Pons (tissue), 1 donor: ENCODE measurements at places on chromosomes 11 and 22.

DNA sequence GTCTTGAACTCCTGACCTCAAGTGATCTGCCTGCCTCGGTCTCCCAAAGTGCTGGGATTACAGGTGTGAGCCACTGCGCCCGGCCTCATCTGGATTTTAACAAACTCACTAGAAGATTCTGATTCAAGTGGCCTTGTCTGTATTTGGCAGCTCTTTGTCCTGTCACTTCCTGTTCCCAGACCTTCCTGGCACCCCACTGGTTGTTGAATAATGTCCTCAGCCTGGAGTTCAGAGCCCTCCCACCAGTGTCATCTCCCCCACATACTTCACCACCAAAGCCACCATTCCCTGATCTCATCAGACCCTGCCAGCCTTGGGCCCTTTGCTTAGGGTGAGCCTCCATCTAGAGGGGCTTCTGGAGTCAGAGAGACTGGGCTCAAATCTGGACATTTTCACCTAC is 3.3 kb downstream of the PELI3 start:
- no peak for DNase-seq

GRCh38 chr22:29762263-29762662 is 4.5 kb downstream of the ZMAT5 start:
- no peak for DNase-seq

GRCh38 chr11:66749091-66749490 is 20.1 kb upstream of the SPTBN2 start:
- DNase-seq = no peak

DNA sequence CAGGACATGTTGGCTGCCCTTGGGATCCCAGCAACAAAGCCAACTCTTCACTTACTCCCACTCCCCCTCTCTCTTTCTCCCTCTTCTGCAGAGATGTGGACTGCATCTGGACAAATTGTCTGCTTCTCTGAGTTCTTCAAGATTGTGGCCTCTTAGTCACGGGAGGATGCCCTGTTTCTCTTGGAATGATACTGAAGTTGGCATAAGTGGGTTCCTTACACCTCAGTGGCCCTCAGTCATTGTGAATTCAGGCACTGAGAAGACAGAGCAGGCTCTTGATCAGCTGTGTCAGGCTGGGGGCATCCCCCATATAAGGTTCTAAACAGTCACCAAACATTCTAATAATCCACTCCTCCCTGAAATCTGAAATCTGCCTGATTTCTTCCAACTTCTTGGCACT is 6.1 kb upstream of the E2F8 start:
- no peak for DNase-seq

DNA sequence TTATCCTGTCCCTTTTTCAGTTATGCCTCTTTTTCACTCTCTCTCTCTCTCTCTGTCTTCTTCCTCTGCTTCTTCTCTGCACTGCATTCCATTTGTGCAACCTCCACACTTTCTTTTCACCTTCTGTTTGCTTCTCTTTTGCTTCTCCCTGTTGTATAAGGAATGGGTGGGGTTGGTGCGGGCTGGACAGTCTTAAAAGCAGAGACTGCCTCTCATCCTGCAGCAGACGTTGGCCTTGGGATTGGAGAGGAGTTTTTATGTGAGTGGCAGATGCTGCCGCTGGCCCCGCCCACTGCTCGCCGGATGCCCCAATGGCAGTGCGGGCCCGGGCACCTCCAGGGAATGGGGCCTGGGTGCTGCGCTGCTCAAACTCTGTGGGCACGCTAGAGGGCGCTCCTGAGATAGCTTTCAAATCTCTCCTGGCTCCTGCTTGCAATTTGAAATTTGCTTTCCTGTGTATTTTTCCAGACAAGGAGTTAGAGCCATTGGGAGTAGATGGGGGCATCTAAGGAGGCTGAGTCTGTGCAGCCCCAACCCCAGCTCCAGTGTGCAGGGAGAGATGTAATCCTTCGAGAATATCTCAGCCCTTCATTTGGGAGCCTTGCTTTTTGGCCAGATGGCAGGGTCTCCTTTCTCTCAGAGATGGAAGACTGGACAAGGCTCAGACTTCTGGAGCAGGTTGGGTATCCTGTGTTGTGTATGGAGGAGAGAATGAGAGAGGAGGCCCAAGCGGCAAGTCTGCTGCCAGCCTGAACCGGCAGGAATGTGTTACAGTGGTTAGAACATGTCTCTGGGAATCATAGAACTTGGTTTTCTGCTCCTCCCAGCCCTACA is 81.2 kb downstream of the GRAMD1B start:
- peak; percentile 87 for DNase-seq

GRCh38 chr11:79762279-79762921 is 321.6 kb upstream of the TENM4 start:
- peak; percentile 38 for DNase-seq

- no peak for DNase-seq
Measured at GRCh38 chr11:2572491-2573239, 127.1 kb downstream of the KCNQ1OT1 start.

DNA sequence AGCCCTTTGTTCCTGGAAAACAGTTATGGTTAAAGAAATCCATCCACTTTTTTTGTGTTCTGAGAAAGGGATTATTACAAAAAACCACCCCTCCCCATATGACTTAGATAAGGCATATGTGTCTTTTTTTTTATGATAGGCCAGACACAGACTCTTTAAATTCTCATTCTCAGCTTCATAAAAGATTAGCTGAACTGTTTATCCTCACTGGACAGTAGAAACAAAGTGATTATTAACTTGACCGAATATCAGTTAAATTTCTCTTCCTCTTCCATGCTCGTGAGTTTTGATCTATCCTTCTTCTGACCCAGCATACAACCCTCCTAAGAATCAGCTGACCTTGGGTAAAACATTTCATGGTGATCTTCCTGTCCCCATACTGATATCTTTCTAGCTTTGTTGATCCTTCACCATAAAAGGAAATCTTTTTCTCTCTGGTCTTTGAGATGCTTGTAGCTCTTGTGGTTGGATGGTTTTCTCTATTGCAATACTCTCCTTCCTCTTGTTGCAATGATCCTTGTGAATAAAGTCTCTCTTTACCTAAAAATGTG is 26.2 kb downstream of the OR2AG2 start:
- DNase-seq = no peak

DNA sequence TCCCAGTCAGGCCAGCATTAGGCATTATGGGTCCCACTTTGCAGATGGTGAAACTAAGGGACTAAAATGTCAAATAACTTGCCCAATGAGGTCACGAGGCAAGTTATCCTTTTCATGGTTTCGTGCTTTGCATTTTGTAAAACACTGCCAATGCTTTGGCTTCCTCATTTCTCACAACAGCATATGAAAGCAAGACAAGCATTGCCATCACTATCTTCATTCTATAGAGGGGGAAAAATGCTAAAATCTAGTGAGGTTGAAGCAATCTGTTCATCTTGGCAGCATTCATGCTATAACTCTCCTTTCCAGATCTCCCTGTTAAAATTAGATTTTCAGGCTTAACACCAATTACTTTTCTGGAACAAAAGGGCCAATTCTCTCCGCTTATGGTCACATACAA is 14.8 kb downstream of the FAM181B start:
- DNase-seq = no peak

DNA sequence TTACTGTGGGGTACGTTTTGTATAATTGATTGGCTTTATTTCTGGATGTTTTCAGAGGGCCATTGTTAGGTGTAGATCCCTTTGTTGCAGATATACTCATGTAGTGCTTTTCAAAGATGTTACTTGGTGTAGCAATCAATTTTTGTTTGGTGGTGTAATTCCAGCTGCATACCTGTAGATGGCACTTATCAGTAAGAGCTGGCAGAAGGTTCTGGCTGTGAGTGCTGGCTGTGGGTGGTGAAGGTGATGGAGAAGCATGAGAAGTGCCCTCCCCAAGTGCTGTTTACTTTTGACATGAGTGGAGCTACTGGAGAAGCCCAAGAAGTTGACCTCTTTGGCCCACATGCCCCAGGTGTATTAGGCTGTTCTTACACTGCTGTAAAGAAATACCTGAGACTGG is 1074.9 kb downstream of the FAM181B start:
- DNase-seq = no peak

DNA sequence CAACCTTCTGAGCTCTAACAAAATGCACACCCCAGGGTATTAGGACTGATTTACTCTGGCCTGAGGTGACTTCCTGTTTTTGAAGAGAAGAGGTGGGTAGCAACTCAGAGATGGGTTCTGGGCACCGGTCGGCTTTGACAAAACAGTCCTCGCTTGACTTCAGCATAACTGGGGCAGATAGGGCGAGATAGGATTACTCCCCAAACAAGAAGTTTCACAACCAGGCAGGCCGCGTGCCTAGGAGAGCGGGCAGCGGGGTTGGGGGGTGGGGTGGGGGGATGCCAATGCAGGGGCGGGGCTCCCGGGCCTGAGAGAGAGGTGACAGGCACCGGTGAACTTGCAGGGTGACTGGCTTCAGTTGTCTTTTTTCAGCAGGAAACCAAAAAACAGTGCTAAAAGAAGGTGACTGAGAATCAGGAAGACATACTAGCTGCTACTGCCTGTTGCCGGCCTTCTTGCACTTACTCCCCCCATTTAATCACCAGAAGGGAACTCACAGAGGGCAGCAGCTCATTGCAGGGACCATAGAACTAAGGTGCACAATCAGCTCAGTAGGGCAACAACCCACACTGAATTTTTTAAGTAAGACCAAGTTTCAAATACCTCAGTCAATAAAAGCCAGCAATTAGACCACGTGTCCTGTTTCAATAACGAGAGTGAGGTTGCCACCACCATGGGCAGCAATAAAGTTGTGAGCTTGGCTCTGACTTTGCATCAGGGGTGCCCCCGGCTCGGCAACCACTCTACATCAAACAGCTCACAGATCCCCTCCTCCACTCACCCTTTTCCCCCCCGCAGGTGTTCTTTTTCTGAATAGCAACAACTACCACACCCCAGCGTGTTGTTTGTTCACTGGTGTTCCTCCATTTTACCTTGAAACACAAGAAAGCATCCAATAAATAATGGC is 37.2 kb upstream of the ETS1 start:
- DNase-seq = no peak

- DNase-seq = no peak
Measured at GRCh38 chr22:30481711-30482110, 9.9 kb upstream of the SEC14L3 start.

DNA sequence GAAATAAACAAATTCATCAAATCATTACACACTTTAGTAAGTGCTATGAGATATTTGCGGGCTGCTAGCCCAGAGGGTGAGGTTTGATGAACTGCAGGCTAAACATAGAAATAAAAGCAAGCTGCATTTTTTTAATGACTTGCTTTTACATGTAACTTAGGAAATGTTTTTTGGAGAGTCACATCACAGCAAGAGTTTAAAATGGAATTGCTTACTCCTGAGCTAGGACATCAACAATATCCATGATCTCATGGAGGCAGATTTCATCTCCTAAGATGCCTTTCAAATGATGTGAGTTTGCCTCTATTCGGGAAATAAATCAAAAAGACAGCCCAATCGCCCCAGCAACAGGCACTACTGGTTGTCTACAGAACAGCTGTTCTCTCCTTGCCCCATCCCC is 73.4 kb upstream of the CD44 start:
- no peak for DNase-seq

- DNase-seq = no peak
Measured at GRCh38 chr11:2460540-2461252, 15.9 kb downstream of the KCNQ1 start.

DNA sequence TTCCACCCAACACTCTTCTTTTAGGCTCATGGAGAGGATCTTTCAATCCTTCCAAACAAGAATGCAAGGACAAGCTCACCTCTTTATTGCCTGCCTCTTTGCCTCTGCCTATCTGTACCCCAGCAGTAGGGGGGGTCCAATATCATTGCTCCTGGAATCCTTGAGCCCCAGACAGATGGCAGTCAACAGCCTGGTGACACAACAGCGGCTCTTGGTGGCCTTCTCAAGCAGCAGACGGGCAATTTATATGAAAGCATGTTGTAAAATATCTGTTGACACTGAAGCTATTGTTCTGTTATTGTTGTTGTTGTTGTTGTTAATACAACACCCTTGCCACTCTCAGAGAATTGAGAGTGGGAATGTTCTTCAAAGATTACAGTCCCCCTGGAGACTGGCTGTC is 480.0 kb upstream of the CADM1 start:
- DNase-seq = no peak

- DNase-seq = peak; percentile 30
Measured at GRCh38 chr22:17472932-17473331, 90.4 kb upstream of the SLC25A18 start.

- DNase-seq = no peak
Measured at GRCh38 chr11:129440028-129440713, 64.5 kb downstream of the BARX2 start.

DNA sequence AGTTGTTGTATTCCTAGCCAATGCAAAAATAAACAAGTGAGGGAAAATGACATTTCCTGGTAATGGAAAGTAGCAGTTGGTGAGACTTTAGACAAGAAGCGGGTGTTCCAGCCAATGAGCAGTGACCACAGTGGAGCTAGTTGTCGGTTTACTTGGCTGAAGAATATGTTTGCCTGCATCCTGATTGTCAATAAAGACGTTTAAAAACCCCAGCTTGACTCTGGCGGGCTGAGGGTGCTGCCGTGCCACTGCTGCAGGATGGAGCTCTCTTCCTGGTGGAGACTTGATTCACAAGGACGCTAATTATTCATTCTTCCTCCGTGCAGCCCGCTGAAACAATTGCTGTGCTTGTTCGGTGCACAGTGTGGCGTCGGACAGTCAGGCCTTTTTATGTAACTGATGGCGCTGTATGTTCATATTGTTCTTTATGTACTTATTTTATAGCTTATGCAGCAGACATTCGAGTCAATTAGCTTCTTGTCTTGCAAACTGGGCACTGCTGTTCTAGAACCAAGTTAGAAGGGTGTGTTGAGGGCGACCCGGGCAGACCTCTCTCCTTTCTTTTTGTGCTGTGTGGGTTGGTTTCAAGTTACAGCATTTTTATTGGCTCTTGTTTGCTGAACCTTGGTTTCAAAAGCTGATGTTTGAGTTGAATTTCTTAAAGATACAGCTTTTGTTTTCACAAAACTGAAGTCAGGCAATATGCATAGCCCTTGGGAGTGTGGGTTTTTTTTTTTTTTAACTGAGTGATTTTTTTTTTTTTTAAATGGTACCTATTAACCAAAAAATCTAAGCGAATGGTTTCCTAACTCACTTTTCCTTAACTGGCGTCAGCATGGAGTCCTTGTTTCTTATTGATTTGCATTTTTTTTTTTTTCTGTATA is 153.9 kb downstream of the TEAD1 start:
- peak; percentile 94 for DNase-seq

DNA sequence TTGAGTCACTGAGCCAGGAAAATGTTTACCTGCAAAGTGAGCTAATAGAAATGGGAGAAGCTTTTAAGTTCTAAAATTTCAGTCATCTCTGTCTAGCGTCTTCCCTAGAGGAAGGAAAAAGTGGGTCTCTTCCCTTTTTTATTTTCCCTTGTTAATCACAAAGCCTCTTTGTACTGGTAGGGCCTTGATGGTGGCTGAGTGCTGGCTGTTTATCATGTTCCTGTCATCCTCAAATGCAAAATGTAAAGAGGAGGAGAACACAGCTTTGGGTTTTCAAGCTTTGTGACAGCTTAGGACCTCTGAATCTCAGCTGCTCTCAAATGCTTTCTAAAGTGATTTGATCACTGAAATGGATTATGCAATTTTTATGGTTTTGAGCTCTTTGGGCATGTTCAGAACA is 222.0 kb downstream of the TMEM135 start:
- peak; percentile 81 for DNase-seq

- DNase-seq = no peak
Measured at GRCh38 chr22:19951346-19951745, 9.7 kb upstream of the TXNRD2 start.
